ENCODE measurements at places on chromosomes 12 and 14. TPM values are rescaled to one million over a fixed set of nuclear protein-coding genes. Genes with fewer than 3 reads are reported as not detected.

NR2C1 gene
- 26.1 TPM for total RNA-seq

NTN4 gene
- total RNA-seq = 2.9 TPM

TAS2R13 gene
- total RNA-seq = 0.15 TPM

KCNA5 gene
- not detected for total RNA-seq

AEBP2 gene
- 15.0 TPM for total RNA-seq

RFC5 gene
- total RNA-seq = 6.3 TPM

Data from cardiac ventricle fibroblast (primary cell).